Uterus (tissue), 4 donors: ENCODE measurements at places on chromosomes 12 and 14.

DNA sequence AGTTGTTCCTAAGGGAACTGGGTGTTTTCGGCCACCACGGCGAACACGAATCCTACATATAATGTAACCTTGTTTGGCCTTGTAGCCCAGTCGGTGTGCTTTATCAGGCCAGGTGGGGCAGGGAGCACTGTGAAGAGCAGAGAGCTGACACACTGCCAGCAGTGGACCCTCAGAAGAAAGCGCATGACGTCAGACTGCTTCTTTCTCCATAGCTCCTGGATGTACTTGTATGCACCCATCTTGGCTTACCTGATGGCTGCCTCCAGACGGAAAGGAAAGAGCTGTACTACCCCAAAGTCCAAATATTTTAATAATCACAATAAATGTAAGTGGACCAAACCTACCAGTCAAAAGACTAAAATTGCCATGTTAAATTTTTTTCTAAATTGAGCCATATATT, 31.3 kb upstream of the GSC start:
- no peaks in the 10 kb centered on the region for H3K27me3 ChIP-seq
- H3K27ac ChIP-seq: no peak overlapping the region
- H3K4me1 ChIP-seq: no peaks in the 10 kb centered on the region
- H3K36me3 ChIP-seq: no peaks in the 10 kb centered on the region

- no peak overlapping the region for H3K27ac ChIP-seq
- H3K4me3 ChIP-seq: no peak overlapping the region
- no peaks in the 10 kb centered on the region for H3K27me3 ChIP-seq
Observed at GRCh38 chr12:116442946-116443345, 116.2 kb upstream of the MAP1LC3B2 start.

DNA sequence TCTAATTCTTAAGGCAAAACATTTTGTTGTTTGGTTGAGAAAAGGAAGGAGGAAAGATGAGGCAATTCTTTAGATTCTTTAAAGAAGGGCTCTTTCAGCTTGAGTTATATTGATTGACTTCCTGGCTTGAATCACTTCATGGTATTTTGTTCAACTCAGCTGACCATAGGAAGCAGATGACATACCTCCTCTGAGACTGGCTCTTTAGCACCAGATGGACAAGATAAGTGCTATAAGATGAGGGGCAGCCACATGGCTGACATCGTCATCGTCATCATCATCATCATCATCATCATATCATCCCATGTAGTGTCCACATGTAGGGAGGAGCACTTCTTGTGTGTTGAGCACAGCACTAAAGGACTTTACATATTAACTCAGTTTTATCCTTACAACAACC, 81.3 kb downstream of the SSPN start:
- H3K4me3 ChIP-seq: no peak overlapping the region
- no peaks in the 10 kb centered on the region for H3K36me3 ChIP-seq
- H3K27ac ChIP-seq: no peak overlapping the region
- no peaks in the 10 kb centered on the region for H3K27me3 ChIP-seq
- H3K4me1 ChIP-seq: no peaks in the 10 kb centered on the region
- no peak for DNase-seq

- no peak for DNase-seq
- H3K36me3 ChIP-seq: no peaks in the 10 kb centered on the region
- H3K4me1 ChIP-seq: no peaks in the 10 kb centered on the region
- H3K4me3 ChIP-seq: no peak overlapping the region
- H3K27ac ChIP-seq: no peak overlapping the region
Observed at GRCh38 chr14:62885451-62885850, 159.8 kb downstream of the KCNH5 start.

- H3K27me3 ChIP-seq: no peaks in the 10 kb centered on the region
- no peak for DNase-seq
- H3K4me3 ChIP-seq: no peak overlapping the region
- no peaks in the 10 kb centered on the region for H3K4me1 ChIP-seq
- no peak overlapping the region for H3K27ac ChIP-seq
Observed at GRCh38 chr12:3996322-3996721, 123.1 kb upstream of the PARP11 start.

- H3K36me3 ChIP-seq: no peaks in the 10 kb centered on the region
- DNase-seq: no peak
- no peak overlapping the region for H3K4me3 ChIP-seq
- H3K27me3 ChIP-seq: no peaks in the 10 kb centered on the region
Observed at GRCh38 chr12:110012137-110012536, 12.9 kb downstream of the ANKRD13A start.

DNA sequence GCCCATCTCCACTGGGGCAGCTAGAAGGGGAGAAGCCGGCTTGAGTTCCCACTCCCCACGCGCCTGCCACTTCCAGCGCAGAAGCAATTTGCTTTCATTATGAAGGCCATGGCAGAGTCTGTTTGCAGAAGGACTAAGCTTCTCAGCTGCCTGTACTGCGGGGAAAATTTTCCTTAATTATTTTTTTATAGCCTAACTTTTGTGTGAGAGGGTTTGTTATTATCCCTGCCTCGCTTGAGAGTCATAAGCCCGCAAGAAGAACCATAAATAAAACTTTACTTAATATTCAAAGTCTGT, 56.0 kb upstream of the DLK1 start:
- H3K27ac ChIP-seq: no peak overlapping the region
- no peaks in the 10 kb centered on the region for H3K27me3 ChIP-seq
- DNase-seq: no peak
